ENCODE measurements at places on chromosomes 16 and 17.

DNA sequence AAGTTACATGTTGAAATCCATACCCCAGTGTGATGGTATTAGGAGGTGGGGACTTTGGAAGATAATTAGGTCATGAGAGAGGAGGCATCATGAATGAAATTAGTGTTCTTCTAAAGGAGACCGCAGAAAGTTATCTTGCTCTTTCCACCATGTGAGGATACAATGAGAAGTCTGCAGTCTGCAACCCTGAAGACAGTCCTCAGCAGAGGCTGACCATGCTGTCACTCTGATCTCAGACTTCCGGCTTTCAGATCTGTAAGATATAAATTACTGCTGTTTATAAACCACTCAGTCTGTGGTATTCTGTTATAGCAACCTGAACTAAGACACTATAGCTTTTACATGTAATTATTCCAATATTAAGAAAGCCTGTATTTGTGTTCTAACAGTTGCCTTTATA, 116.7 kb upstream of the CES5A start:
- no peak for DNase-seq

GRCh38 chr16:57261806-57262205, 16.7 kb downstream of the ARL2BP start:
- no peak for DNase-seq

- no peak for DNase-seq
Measured at GRCh38 chr17:31830971-31831858, 27.8 kb downstream of the COPRS start.

DNA sequence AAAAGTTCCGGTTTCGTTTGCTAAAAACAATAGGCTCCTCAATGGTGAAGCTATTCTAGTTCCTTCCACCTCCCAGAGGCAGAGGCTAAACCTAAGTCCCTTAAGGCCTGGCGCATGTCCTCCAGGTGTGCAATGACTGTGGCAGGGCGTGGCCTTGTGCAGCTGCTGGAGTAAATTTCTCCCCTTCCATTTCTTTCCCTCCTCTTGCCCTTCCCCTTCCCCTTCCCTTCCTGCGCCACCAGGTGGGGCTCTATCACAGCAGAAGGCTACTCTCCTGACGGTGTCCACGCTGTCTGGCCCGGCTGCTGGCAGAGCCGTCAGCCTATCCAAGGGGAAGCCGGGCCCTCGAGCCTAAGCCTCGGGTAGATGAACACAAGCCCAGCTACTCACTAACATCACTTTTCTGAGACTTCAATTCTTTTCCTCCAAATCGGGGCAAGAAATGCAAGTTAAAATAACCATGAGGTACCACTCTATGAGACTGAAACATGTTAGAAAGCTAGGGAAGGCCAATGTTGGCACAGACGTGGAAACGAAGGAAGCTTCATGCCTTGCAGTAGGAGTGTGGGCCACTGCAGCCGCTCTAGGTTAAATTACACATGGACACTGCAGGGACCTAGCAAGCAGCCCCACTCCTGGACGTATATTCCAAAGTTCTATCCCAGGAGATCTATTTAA, 34.4 kb downstream of the C16orf78 start:
- peak; percentile 80 for DNase-seq

GRCh38 chr16:83992624-83993023, 24.6 kb downstream of the NECAB2 start:
- DNase-seq, result no peak

GRCh38 chr17:67532326-67532871, 155.3 kb downstream of the PITPNC1 start:
- DNase-seq, result peak; percentile 40

- DNase-seq, result no peak
Measured at GRCh38 chr17:77498791-77499698, 358.3 kb downstream of the SEC14L1 start.

GRCh38 chr17:32445971-32446370, 1.7 kb downstream of the PSMD11 start:
- no peak for DNase-seq

GRCh38 chr16:55495616-55496289, 13.1 kb upstream of the LPCAT2 start:
- DNase-seq, result no peak

DNA sequence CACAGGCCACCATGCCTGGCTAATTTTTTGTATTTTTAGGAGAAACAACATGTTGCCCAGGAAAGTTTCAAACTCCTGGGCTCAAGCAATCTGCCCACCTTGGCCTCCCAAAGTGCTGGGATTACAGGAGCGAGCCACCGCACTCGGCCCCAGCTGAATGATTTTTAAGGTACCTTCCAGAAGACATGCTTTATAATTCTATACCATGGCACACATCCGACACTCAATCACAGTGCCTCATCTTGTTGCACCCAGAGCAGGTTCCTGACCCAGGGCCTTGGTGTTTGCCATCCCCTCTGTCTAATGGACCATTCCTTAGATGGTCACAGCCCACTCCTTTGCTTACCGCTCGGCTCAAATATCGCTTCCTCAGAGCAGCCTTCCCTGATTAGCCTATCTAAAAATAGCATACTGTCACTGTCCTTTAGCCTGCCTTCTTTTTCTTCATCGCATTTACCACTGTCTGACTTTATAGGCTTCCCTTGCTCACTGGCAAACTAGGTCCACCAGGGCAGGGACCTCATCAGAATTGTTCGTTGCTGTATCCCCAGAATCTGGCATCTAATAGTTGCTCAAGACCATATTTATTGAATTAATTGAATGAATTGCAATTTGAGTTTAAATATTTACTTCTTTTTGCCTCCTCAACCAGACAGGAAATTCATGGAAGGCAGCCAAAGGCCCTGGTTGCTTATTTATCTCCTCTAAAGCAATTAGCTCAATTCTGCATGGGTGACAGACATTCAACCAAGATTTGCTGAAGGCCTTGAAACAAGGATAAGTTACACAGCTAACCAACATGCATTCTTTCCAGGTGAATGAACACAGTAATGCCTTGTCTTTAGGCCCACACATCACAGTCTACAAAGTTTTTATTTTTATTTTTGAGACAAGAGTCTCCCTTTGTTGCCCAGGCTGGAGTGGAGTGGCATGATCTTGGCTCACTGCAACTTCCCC, 6.3 kb upstream of the TENT4B start:
- DNase-seq, result no peak

DNA sequence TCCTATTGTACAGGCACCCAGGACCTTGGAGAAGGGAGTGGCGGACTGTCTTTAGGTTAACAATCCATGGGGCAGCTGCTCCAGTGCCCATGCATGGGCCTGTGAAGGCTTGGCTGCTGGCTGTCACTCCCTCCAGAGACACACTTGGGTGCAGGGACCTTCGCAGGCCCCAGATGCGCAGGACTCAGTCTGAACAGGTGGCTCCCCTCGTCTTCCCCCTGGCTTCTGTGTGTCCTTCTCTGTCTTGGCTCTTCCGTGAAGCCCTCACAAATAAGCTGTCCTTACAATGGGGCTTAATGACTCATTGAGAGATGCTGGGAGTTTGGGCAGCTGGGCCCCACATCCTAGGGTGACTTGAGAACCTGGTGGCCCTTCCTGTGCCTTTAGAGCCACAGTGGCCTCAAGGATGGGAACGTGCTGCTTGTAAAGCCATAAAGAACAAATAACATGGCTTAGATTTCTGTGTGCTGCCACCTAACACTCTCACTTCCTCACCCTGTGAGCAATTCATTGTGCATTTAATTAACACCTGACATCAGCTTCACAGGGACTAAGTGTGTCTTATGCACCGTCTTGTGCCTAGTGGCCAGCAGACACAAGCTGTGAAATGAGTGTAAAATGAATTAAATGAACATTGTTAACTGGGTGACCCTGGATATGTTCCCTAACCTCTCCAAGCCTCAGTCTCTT, 340.7 kb downstream of the SNX29 start:
- no peak for DNase-seq

- peak; percentile 75 for DNase-seq
Measured at GRCh38 chr17:77644181-77645071, 314.1 kb upstream of the TNRC6C start.

- DNase-seq, result no peak
Measured at GRCh38 chr17:56305007-56305406, 151.7 kb downstream of the ANKFN1 start.

DNA sequence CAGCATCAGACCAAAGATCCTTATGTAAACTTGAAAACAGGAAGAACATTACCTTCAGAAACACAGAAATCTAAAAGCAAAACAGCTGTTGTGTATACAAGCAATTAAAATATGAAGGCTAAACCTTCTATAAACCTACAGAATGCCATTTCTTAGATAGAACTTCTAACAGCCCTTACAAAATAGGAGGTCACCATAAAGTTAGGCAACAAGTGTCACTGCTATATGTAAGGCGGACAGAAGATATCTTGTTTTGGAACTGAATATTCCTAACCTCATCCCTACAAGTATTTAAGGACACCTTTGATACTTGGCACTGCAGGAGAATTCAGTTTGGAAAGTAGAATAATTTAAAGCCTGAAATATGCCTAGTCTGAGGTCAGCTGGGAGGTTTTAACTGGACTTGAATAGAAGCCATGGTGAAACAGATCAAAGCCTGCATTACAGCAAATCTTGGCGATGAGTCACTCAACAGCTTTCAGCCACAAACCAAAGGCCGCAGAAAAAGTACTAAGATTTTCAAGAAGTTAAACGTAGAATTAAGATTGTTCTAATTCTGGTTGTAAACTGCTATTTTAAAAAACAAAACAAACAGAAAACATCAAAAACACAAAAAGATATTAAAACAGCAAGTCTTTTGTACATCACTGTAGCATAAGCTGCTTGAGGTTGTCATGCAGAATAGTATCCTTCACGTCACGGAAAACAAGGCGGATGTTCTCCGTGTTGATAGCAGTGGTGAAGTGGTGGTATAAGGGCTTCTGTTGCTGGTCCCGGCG, 42.7 kb downstream of the GNA13 start:
- DNase-seq, result no peak

DNA sequence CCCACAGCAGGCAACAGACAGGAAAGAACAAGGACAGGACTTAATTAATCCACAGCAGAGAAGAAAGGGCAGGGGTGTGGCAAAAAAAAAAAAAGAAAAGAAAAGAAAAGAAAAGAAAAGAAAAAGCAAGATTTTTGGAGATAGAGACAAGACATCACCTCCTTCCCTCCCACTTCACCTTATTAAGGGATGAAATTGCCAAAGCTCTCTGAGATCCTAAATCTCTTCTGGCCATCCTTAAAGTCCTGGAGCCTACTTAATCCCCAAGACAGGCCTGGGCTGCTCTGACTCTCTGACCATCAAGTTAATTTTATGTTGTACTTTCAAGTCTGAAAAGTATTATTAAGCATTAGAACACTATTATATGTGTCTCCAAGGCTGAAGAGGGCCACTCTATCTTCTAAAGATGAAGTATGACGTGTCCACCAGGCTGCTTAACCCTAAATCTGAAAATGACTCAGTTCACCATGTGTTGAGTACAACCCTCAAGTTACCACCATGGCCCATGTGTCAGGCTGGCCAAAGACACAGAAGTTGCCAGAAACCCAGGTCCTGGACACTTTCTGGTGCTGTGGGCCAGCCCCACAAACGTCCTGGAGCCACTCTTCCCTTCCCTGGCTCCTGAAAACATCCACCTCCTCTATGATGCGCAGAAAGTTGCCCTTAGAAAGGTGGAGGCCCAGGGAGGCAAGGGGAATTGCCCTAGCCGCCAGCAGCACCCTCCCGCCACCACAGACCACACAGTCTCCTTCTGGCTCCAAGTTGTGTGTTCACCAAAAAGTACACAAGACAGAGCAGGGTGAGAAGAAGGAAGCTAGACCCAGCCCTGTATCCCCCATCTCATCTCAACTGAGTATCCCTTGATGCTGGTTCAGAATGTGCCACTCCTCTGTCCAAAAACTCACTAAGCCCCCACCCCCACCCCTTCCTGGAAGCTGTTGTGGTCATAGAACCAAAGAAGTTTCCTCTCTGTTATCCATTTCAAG, 2.7 kb downstream of the SOCS1 start:
- no peak for DNase-seq

DNA sequence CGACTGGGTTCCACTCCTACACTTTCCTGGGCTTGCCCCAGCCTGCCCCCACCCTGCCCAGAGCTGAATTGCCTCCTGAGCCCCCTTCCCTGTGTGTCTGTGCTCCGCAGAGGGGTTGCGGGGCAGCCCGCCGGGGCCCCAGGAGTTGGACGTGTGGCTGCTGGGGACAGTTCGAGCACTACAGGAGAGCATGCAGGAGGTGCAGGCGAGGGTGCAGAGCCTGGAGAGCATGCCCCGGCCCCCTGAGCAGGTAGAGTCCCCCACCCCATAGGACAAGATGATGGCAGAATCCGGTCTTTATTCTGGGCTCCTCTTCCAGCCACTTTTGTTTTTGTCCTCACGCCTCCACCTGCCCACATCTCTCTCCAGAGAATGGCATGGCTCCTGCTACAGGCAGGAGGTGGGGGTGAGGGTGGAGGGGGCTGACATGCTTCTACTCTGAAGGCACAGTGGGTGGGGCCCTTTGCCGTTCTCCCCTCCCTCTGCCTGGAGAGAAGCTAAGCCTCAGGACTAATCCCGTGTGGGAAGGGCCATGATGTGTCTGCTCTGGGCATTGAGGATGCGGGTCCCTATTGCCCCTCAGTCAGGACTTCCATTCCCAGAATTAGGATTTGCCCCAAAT, 3.5 kb downstream of the ACBD4 start:
- no peak for DNase-seq

GRCh38 chr16:51708861-51709260, 557.8 kb upstream of the SALL1 start:
- no peak for DNase-seq

DNA sequence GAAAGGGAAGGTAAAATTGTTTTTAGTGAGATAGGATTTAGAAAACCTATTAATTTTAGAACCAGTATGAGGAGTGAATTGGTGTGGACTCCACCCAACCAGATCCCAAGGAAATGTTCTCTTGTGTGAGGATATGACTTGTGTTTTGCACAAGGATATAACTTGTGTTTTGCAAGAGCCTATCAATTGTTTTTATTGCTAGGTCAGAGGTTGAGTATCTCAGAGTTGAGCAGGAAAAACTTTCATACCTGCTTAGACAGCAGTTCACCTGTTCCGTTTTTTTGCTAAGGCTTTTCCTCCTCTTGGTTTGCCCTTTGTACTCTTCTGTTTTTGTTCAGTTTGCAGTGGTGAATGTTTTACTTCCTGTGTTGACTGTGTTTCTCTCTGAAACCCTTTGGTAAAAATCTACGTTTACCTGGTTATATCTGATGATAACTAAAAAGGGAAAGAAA, 5.1 kb downstream of the NBR1 start:
- no peak for DNase-seq

DNA sequence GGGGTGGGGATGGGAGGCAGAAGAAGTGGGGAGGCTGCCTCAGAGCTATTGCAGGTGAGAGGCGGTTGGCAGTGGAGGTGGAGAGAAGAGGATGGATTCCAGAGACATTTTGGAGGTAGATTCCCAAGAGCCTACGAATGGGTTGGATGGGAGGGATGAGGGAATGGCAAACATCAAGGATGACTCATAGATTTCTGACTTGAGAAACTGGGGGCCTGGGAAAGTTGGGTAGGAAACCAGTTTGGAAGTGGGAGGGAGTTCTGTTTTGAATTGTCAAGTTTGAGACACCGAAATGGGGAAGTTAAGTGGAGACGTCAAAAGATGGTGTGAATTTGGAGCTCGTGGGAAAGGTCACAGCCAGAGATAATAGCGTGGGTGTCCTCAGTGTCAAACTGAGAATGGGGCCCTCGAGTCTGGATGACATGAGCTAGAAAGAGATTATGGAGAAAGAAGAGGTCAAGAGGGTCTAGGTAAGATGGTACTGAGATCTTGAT, 6.2 kb upstream of the CYLD start:
- no peak for DNase-seq

- DNase-seq, result no peak
Measured at GRCh38 chr17:49259663-49260010, 29.1 kb upstream of the PHOSPHO1 start.

Data from SHP77 (cell line).